ENCODE measurements at places on chromosomes 16 and 17.

DNA sequence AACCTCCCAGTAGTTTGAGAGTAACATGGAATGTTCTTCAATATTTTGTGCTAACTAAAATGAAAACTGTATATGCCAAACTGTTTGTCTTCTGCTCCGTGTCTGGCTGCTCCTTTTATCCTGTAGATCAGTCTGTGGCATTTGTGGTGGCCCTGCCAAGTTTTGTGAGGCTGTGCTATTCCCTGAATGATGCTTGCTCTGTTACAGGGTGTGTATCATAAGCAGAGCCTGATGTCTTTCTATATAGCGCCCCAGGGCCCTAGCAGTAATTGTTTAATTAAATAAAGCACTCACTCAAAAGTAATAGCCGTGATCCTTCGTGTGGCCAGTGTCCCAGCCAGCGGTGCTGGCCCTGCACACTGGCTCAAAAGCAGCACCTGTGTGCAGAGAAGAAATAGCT lies 27.8 kb upstream of the NAT9 start:
- no peak for DNase-seq

GRCh38 chr16:50248845-50249244 lies 17.5 kb upstream of the ADCY7 start:
- no peak for DNase-seq

GRCh38 chr16:89369266-89369895 lies 121.0 kb downstream of the ANKRD11 start:
- no peak for DNase-seq

DNA sequence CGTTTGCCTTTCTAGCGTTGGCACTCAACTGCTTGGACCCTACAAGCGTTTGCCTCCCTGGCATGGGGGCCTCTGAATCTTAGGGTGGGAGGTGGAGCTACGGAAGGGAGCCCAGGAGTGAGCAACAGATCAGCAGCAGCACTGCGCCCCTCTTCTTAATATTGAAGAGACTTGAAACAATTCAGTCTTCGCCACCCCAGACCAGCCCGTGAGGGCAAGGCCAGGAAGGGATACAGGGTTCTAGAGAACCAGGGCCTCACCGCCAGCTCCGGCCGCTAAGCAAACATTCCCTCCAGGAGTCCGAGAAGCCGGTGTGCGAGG lies 1.5 kb upstream of the GPRC5C start:
- DNase-seq: no peak

DNA sequence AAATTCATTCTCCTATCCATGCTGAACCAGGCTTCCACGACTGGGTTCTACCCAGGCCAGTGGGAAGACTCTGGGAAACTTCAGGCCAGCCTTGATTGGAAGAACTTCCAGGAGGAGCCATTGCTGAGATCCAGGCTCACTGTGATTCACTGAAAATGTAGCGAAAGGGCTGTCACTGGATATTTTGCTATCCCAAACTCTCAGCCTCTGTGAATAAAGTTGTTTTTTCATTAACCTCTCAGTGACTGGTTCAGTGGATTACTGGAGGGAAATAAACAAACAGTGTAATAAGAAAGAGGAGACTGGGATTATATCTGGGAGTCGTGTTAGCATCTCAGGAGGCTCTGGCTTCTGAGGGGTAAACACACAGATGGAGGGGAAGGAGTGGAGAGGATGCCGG lies 3.1 kb downstream of the FOXL1 start:
- DNase-seq: no peak

- DNase-seq: no peak
These were observed 72.0 kb downstream of the CNGB1 start for GRCh38 chr16:57898961-57899360.

GRCh38 chr16:55711959-55712876 lies 56.4 kb downstream of the SLC6A2 start:
- peak; percentile 81 for DNase-seq
